Iris pigment epithelial cell (primary cell): ENCODE measurements at places on chromosomes 1 and 21.

DNA sequence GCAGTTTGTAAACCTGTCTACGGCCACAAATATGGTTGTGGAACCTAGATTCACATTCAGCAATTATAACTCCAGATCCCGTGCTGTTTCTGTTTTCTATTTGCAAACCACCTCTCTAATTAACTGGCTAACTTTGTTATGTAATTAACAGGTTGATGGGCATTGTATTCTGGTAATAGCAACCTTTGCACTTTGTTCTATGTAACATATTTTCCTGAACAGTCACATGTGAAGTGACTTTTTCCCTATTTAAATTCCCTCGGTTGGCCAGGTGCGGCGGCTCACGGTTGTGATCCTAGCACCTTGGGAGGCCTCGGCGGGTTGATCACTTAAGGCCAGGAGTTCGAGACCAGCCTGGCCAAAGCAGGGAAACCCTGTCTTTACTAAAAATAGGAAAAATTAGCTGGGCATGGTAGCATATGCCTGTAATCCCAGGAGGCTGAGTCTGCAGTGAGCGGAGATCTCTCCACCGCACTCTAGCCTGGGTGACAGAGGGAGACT is 1.4 kb downstream of the ACADM start:
- DNase-seq = no peak

- DNase-seq = no peak
Measured at GRCh38 chr1:156772728-156773497, 5.6 kb downstream of the PRCC start.

DNA sequence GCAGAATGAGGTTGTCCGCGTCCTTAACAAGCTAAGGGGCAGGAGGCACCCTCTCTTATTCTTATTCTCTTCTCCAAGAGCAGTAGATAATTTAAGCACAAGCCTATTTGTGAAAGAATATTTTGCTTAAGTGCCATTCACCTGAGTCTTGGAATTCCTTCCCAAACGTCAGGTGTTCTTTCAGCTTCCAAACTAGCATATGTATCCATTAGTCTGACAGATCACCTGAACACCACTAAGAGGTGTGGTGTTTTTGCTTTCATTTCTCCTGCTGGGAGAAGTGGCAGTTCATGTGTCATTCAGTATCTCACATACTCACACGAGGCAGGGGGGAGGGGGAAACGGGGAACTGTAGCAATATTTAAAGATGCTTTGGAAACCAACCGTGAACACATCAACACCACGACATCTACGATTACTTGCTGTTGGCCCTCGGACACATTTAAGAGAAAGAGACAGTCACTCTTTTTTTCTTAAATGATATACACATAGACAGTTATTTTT is 45.5 kb upstream of the RBM15 start:
- DNase-seq = no peak

DNA sequence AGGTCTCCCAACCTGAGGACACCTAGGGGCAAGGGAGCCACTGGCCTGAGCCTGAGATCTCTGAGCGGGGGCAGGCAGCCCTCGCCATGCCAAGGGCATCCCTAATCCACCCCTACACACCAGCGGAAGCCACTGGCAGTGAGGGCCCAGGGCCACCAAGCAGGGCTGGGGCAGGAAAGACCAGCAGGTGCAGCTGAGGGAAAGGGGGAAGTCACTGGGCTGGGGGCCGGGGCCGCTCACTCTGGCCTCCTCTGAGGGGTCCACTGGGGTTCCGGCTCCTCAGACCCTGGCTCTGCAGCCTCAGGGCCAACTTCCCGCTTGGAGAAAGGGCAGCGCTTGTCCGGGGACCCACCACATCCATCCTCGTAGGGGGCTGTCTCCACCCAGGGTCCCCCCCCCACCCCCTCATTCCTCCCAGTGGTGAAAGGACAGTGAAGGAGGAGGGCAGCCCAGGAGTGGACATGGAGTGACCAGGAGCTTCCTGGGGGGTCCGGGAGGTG is 42.5 kb upstream of the ACTRT2 start:
- no peak for DNase-seq

GRCh38 chr1:96934282-96934681 is 212.7 kb downstream of the PTBP2 start:
- DNase-seq = peak; percentile 10

DNA sequence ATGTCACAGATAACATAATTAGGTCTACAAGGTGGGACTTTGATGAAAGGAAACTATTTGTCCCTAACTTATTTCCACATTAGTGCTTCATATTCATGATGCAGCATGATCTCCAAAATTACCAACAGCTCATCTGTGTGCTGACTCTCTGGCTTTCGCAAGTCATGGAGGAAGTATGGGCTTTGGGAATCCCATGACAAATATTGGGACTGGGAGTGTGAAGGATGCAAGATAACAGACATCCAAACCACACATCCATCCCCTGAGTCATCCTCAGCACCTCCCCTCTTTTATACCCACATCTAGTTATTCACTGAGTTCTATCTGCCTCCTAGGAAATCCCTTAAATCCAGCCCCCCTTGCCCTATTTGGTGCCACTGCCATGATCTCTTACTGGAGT is 102.8 kb upstream of the COL24A1 start:
- DNase-seq = peak; percentile 7

- DNase-seq = no peak
Measured at GRCh38 chr1:6912518-6912917, 127.3 kb downstream of the CAMTA1 start.

GRCh38 chr1:204134103-204134502 is 17.7 kb downstream of the ETNK2 start:
- DNase-seq = no peak

GRCh38 chr1:108704496-108704895 is 8.2 kb upstream of the FNDC7 start:
- DNase-seq = peak; percentile 86

GRCh38 chr1:160807738-160808137 is 11.8 kb downstream of the LY9 start:
- no peak for DNase-seq

DNA sequence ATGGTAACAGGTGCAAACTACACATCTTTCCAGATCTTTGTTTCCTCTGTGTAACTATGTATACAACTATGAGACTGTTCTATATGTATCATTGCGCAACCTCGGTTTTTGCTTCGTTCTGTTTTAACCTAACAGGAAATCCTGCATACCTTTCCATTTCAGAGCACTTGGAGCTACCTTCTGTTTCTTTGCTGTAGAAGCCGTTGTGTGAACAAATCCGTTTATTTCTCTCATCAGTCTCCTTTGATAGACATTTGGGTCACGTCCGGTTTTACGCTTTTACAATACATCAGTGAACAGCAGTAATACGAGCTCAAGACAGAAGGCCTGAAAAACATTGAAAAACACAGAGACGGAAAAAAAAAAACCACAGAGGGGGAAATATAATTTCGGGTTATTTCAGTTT is 10.5 kb downstream of the ATP5IF1 start:
- peak; percentile 75 for DNase-seq

DNA sequence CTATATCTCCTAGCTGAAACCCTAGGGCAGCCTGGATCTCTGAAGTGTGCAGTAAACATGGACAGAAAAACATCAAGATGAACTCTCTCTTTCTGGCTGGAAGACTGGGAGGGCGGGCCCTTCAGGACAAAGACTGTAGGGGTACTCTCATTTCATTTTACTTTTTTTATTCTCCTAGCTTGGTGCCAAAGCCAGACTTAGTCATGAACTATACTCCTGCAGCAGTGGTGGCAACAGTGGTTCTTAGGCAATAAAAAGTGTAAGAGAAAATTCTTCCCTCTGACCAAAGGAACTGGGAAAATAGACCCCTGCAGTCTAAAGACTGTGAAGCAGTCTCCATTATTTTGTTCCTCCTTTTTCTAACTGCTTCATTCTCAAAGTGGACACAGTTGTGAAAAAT is 213.8 kb upstream of the JUN start:
- no peak for DNase-seq
